ENCODE measurements at places on chromosomes 7 and 10. TPM values are rescaled to one million over a fixed set of nuclear protein-coding genes. Genes with fewer than 3 reads are reported as not detected.

Gene HOXA10
- total RNA-seq = not detected

Gene UPK3BL2
- 2.5 TPM for total RNA-seq

DNA sequence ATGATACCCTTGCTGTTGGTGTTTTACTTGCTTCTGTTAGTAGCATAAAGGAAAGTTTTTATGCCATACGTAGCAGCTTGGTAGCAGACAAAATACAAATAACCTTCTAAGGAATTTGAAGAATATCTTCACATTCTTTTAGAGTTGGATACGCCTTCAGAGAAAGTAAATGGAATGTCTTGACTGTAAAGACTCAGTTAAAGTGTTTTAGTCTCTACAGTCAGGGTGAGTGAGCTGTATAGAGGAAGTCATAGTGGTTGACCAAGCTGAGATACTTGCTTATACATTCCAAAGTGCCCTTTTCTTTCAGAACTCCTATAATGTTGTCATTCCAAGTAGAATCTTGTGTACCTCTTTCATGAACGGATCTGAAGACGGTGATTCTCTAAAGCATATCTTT is 37.7 kb downstream of the RABGEF1 start:
- no peak overlapping the region for H3K4me3 ChIP-seq
- no peak for DNase-seq
- H3K36me3 ChIP-seq = peaks cover 14% of the 10 kb centered on the region
- H3K27me3 ChIP-seq = no peaks in the 10 kb centered on the region

DNA sequence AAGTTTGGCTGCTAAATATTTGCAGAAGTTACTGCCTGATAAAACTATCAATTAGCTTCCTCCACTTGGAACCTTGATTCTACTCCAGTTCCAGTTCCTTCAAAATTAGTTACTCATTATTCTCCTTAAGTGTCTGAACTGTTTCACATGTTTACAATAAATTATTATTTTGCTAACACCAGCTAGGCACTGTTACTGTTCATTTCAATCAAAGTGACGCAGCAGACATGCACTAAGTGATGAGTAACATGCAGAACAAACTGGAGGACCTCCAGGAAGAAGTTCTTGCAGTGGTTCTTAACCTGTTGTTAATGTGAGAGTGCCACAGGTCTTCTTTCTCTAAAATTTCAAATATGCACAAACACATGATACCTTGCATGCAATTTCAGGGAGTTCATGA is 491.8 kb upstream of the SEMA3A start:
- no peaks in the 10 kb centered on the region for H3K27me3 ChIP-seq
- no peak overlapping the region for H3K4me3 ChIP-seq
- H3K27ac ChIP-seq = no peak overlapping the region
- no peaks in the 10 kb centered on the region for H3K4me1 ChIP-seq
- DNase-seq = no peak

DNA sequence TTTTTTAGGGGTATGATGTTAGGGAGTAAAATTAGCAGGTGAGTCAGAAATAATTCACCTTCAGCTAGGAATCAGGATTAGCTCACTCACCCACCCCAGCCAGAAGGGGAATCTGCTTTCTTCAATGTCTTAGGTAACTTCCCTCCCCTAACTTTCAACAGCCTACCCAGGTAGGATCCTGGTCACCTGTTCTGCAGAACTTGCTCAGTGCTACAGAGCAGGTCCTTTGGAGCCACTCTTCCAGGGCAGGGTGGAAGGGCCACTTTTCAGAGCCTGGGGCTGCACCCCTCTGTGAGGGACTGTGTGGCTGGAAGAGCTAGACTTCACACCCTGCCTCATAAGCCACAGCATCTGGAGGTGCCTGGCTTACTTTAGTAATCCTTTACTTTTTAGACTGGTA is 58.1 kb downstream of the SHH start:
- DNase-seq = no peak
- no peak overlapping the region for H3K4me3 ChIP-seq
- H3K27ac ChIP-seq = peak overlapping the region; percentile 8

DNA sequence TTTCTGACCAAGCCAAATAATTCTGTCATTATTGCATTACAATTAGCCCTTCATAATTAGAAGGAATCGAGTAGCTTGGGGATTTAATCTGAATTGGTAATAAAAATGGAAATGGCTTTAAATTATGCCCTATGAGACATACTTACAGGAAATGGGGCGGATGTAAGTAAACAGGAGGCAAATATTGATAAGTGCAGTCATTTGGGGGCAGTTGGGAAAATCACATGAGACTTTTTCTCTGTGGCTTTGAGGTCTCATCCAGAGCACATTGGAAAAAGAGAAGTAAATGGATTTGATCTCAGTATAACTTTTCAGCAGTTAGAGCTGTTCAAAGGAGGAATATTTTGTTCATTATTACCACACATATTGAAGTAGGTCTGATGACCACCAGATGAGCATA is 307.8 kb upstream of the POM121L12 start:
- H3K27ac ChIP-seq = no peak overlapping the region
- no peak overlapping the region for H3K4me3 ChIP-seq
- no peak for DNase-seq
- no peaks in the 10 kb centered on the region for H3K4me1 ChIP-seq

DNA sequence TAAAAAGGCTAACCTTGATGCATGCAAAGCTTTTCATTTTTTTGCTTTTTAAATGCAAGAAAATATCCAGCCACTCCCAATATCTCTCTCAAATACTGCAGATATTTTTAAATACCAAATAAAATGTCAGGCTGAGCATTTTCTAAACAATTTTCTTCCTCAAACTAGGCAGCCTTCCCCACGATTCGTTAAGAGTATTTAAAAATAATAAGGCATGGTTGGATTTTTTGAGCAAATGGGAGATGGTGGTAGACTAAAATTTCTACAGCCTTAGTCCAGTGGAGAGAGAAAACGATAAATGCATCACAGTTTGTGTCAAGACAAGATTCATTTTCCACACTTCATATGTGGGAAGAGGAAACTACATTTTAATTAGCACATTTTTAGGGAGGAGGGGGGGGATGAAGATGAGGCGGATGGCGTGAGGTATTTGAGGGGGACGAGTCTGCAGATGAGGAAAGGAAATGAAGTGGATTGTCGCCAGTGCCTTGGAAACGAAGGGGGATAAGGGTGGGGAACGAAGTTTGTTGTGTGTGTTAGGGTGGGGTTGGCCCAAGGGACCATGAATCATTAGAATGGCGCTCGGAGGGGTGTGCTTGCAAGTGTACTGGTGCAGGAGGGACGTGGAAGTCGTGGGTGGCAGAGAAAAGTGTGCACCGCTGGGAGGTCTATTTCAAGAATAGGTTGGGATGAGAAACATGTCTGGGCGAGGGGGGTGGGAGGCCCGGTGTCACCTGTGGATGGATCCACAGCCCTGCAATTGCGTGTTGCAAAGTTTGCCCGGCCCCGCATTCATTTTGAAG is 1.2 kb upstream of the ADD3 start:
- H3K27me3 ChIP-seq = no peaks in the 10 kb centered on the region
- peak overlapping the region; percentile 99 for H3K4me3 ChIP-seq
- H3K36me3 ChIP-seq = no peaks in the 10 kb centered on the region
- peak overlapping the region; percentile 83 for H3K27ac ChIP-seq

Measured in psoas muscle (tissue), 8 donors.